ENCODE measurements at places on chromosomes 16 and 17.

GRCh38 chr16:68985855-68986254 is 119.6 kb upstream of the HAS3 start:
- DNase-seq, result no peak

DNA sequence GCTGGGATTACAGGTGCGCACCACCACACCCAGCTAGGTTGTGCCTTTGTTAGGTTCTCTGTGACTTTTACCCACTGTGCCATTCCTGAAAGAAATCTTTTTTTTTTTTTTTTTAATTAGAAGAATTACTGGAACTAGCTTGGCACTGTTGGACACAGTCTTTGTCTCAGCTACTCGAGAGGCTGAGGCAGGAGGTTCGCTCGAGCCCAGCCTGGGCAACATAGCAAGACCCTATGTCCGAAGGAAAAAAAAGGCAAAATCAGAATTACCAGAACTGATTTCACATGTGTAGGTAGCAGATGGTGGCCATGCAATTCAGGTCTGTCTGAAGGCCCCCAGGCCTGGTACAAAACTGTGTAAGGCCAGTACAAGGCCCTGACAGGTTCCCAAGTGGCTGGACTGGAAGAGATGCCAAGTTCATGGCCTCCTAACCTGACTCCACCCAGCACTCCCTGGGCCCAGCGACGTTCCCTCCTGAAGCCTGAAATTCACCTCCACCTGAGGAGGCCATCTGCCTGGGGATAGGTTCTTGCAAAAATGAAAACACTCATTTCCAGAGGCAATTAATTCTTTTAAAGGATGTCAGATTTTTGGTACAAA is 23.0 kb downstream of the CARHSP1 start:
- DNase-seq, result no peak

- DNase-seq, result no peak
These were observed 41.3 kb downstream of the BAIAP2 start for GRCh38 chr17:81076141-81076679.

- DNase-seq, result peak; percentile 93
These were observed 26.8 kb upstream of the PRKCA start for GRCh38 chr17:66275651-66276050.

DNA sequence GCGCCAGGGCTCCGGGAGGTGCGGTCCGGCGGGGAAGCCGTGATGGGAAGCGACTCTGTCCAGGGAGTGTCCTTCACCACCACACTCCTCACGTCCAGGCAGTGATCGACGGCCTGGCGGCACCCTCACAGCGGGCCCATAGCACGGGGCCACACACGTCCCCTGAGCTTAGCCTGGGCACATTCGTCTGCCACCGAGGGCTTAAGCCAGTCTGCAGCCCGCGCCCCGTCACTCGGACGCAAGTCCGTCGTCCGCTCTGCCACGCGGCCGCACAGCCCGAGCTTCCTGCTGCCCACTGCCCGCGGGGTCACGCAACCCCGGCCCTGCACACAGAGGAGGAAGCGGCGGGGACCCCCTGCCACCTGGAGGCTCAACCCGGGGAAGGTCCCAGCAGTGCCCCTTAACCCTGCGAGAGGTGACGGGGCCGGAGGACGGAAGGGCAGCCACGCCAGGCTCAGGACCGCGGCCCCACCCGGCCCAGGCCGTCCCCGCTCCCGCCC is 3.0 kb upstream of the TBX2 start:
- DNase-seq, result no peak

DNA sequence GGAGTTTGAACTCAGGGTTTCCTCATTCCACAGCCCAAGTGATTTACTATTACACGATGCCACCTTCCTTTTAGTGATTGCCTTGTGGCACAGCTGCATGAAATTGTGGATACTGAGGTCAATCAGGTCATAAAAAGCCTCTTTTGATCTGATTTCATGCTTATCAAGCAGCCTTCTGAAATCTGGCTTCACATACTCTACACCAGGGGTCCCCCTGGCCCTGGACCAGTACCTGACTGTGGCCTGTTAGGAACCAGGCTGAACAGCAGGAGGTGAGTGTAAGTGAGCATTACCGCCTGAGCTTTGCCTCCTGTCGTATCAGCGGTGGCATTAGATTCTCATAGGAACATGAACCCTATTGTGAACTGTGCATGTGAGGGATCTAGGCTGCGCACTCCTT is 13.8 kb downstream of the SLFN5 start:
- DNase-seq, result no peak

GRCh38 chr17:48003417-48004151 is 32.7 kb downstream of the CDK5RAP3 start:
- DNase-seq, result no peak

GRCh38 chr17:81040791-81041337 is 5.9 kb downstream of the BAIAP2 start:
- DNase-seq, result no peak

DNA sequence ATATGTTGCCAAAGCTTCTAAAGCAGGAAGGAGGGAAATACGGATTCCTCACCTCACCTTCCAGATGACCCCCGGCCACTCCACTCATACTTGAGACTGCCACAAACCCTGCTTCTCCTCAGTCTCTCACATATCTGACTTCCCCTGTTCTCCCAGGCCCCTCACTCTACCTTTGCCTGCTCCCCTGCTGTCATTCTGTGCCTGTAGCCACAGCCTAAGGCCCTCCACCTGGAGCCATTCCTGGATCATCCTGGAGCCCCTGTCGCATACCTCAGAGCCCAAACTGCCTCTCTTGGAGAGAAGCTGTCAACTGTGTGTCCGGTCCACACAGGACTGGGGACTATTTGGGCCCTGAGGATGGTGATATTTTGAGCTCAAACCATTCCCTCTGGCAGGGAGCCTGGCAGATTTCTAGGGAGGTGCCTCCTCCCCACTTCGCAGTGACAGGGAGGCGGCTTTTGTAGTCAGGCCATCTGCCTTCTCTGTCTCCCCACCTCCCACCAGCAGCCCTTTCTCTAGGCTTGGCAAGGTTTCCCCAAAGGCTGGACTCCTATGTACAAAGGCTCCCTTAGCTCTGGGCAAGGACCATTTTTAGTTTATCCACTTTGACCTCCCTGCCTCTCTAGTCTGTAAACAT is 2.3 kb upstream of the MED24 start:
- no peak for DNase-seq

DNA sequence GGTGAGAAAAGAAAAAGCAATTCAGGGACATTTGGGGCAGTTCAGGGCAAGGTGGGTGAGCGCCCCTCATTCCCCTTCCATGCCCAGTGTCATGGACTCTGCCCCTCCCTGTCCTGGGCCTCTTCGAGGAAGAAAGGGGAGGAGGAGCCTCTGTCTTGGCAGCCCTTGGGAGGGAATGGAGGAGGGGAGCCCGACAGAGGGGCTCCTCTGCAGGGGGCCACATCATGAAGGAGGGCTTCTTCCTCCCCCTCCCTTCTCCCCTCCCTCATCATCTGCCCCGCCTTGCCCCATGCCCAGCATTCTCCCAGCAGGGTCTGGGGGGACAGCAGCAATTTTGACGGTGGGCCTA is 33.2 kb upstream of the TAC4 start:
- no peak for DNase-seq

All from HFF-Myc (cell line).